ENCODE measurements at places on chromosomes 4 and X.
A peak's percentile ranks its signal among the peaks of the same experiment; 100 is the strongest.

- DNase-seq, result peak; percentile 37
These were observed 4.3 kb upstream of the FGG start for GRCh38 chr4:154616731-154617130.

- no peak for DNase-seq
These were observed 74.9 kb downstream of the METTL14 start for GRCh38 chr4:118760092-118760491.

DNA sequence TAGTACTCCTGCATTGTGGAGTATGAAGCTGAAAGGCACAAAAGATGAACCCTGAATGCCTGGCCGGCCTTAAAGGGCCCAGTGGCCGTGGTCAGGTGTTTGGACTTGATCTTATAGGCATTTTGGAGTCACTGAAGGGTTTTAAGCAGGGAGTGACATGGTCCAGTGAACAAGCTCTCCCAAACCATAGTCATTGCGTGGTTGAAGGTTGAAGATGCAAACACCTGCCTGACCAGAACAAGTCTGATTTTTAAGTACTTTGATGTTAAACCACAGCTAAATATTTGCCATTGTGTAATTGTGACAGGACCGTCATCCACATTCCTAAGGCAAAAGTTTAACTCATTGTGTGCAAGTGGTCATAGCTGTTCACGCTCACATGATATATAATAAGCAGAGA is 3.3 kb downstream of the STK32B start:
- DNase-seq, result no peak

DNA sequence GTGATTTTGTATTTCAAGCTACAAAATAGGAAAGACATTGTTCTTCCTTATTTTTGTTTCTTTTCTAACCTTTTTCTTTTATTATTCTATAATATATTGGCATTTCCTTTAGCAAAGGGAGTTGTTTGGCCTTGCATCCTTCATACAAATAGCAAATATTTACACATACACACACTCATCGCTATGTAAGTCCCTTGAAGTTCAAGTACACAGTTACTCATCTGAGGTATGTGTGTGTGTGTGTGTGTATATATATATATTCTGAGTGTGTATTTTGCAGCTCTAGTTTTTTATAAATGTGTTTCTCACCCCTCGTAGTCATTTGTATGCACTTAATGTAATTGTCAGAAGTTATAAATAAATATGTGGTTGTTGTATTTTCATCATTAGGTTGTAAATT is 724.8 kb upstream of the MAGEB2 start:
- DNase-seq, result no peak

GRCh38 chr4:54322818-54323417 is 93.8 kb downstream of the PDGFRA start:
- peak; percentile 74 for DNase-seq

- DNase-seq, result no peak
These were observed 514.5 kb downstream of the INPP4B start for GRCh38 chr4:142331646-142332045.

DNA sequence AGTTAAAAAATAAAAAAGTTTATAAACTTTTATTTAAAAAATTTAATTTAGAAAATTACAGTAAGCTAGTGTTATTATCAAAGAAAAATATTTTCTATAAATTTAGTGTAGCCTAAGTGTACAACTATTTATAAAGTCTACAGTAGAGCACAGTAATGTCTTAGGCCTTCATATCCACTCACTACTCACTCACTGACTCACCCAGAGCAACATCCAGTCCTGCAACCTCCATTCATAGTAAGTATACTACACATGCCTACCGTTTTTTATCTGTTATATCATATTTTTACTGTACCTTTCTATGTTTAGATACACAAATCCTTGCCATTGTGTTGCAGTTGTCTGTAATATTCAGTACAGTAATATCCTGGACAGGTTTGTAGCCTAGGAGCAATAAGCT is 129.0 kb upstream of the FAM47B start:
- no peak for DNase-seq

- DNase-seq, result no peak
These were observed 21.5 kb downstream of the XIAP start for GRCh38 chrX:123881330-123881729.

DNA sequence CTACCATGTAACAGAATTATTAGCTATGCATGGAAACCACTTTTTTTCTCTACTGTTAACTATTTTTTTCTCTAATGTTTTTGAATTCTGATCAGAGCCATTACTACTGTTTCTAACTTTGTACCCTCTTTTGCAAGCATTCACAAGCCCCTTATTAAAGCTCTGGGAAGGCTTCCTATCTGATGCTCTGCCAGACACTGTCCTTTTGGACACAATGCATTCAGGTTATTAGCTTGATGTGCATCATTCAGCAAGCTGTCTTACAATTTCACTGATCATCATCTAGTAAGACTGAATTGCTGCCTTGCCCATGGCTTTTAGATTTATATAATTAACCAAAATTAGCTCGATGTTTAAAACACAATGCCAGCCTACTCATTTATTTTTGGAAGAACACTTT is 155.1 kb downstream of the NR3C2 start:
- DNase-seq, result no peak

DNA sequence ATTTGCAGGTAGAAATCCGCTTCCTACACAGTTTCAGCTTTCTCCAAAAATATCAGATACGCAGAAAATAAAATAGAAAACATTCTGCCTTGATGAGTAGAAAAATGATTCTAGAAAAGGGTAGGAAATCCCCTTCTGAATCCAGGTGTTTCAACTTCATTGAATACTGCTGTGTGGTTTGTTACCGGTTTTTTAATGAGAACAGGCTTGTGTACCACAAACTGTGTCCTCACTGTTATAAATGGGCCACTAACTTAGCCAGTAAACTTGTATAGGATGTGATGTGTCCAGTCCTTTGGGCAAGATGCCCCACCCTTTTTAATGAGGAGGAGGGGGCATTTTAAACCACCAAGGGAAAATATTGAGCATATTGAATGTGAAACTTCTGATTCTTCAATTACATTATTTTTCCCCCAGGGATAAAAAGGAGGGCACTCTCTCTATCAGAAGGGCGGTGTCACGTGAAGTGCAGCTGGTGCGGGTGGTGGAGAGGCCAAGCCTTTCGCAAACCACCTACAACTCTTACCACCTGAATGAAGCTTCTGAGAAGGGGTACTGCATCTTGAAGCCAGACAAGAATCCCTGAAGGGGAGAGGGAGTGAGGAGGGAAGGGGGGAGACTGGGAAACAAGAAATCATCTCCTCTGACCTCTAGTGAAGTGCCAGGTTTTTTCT is 4.5 kb downstream of the CXXC4 start:
- DNase-seq, result peak; percentile 24

DNA sequence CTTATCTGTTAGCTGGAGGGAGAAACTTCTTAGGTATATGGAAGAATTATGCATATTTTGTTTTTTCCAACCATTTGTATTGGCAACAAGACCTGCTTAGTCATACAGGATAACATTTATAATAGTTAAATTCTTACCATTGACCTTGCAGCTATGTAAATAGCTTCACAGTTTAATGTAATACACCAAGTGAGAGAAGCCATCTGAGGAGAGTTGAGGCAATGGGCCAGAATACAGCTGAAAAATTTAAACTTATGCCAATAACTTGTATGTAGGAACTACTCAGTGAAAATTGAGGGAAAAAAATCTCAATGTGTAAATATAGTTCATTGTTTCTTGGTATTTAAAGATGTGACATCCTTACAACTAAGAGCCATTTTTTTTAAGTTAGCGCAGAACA is 273.5 kb downstream of the DACH2 start:
- DNase-seq, result no peak

Measured in GM10248 (cell line).